ENCODE measurements at places on chromosomes 2 and 18.

DNA sequence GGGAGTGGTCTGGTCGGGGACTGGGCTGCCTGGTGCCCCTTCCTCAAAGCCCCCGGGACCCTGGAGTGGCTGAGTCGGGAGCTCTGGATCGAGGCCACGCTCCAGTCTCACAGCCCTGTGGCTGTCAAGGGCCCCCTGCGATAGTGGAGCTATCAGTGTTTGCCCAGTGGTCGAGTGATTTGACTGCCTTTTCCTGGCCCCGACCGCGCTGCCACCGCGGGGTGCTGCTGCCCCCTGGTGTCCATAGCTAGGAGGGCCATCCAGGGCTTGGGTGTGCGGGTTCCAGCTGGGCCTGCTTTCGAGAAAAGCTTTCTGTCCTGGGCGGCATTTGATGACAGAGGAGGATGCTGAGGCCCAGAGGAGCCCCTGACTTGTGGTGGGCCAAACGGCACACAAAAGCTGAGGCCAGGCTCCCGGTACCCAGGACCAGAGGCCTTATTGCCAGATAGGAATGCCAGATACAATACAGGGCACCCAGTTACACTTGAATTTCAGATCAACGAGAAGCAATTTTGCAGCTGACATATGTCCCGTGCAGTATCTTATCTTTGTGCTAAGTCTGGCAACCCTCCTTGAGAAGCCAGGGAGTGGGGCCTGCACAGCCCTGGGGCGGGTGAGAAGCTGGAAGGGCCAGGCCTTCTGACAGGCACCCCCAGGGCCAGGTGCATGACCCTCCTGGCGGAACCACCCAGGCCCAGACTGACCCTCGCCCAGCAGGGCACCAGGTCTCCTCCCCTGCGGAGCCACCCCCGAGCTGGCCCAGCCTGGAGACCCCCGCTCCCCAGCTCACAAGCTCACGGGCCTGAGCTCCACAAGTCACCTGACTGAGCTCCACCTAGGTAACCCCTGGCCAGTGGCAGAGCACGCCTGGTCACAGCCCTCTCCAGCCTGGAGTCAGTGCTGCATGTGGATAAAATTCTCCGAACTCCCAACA, 13.0 kb downstream of the ODC1 start:
- peak; percentile 56 for DNase-seq

DNA sequence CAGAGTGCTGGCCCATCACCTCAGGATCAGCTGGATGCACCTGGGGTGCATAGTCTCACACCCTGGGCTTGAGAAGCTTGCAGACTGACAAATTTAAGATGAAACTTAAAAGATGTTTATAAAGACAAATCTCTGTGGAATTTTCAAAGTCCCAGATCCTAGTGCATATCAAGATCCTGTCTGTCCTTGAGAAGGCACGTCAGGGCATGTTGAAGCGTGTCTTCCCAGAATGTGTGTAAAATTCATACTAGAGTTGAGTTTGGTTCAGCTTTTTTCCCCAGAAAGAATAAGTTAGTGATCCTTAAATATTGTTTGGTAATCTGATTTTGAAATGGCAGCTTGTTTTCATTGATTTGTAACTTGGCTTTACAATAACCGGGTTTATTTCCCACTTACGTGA, 27.5 kb downstream of the INSIG2 start:
- no peak for DNase-seq

DNA sequence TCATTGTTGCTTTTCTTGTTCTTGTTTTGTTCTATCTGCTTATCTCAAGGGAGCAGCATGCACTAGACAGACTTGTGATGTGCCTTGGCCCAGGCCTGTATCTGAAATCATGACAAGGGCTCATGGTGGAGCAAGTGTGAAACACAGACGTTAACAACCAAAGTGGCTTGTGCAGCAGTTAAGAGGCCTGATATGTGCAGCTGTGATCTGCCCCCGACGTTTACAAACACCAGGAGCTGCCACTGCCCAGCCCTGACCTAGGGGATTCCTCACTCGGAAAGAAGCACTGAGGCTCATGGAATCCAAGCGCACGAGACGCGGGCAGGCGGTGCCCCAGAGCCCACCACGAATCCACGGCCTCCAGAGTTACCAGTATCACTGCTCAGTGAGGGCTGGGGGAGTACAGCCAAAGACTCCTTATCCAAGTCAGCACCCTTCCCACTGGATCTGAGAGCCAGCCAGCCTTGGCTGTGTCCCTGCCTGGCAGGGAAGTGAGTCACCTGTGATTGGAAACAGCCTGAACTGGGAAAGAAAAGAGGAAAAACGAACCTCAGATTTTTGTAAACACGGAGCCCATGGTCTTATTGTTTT, 62.3 kb upstream of the SNTG2 start:
- no peak for DNase-seq

DNA sequence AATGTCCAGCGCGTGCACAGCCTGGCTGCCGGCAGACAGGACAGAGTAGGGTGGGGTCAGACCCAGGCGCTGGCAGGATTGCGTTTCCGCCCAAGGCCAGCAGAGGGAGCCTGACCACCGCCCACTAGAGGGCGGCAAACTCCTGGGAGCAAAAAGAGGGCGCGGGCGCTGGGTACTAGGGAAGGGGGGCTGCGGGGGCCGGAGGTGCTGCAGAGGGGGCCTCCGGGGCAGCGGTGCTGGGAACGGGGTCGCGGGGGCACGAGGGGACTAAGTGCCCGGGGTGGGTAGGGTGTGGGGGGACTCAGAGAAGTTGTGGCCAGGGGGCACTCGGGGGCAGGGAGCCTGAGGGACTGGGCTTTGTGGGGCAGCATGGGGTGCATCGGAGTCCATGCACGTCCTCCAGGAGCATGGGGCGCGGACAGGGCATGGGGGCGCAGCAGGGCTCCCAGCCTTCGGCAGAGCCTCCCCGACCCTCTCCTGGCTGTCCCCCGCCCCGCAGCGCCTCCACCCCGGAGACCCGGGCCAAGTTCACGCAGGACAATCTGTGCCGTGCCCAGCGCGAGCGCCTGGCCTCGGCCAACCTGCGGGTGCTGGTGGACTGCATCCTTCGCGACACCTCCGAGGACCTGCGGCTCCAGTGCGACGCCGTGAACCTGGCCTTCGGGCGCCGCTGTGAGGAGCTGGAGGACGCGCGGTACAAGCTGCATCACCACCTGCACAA, 3.2 kb downstream of the TEKT4 start:
- DNase-seq: peak; percentile 67

- DNase-seq: no peak
These were observed 52.9 kb downstream of the ADI1 start for GRCh38 chr2:3466482-3466863.

GRCh38 chr18:7677001-7677400, 109.9 kb downstream of the PTPRM start:
- no peak for DNase-seq

DNA sequence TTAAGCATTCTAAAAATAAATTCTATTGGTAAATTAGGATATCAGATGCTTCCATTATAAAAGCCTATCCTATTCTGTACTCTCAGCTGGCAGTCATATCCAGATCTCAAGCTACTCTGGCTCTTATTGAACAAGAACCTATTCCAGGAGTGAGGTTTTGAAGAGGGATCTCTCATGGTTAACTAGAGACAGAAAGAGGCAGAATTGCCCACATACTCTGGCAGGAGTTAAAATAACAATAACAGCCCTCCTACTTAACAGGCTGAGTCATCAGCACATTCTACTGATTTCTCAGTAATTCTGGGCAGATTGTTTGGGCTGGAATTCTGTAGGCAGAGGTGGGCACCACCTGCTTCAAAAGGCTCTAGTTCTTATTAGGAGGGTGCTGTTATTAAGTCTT, 142.0 kb upstream of the UNC80 start:
- no peak for DNase-seq

DNA sequence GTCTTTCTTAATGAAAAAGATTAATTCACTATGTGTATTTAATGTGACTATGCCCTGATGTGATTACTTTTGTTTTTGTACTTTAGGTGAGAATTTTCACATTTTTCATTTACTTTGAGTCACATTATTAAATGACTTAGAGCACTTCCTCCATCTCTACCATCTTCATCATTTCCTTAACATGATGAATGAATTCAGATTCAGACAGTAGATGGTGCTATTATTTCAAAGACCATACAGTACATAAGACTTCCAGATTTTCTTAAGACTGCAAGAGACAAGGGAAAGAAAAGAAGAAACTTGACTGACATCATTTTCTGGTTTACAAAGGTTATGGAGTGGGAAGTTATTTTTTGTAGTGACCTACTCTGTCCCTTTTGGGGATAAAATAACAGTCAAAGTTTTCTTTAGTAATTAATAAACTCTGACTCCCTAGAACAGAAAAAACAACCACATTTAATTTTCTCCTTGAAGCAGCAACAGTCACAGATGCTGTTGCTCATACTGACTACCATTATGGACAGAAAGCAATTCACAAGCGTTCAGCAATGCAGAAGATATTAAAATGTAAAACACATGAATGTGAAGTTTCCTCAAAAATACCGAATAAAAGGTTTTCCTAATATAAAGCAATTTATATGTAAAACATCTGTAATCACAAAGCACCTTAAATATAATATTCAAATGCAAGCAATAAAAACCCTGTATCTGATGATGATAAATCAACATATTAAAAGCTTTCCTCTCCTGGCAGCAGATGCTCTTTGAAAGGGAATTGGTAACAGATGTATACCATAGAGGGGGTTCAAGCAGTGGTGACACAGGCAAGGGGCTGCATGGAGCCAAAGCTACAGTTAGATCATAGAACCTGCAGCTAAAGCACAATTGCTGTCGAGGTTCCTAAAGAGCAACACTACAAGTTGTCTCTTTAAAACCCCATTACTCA, 1010.9 kb upstream of the NXPH2 start:
- peak; percentile 13 for DNase-seq

- no peak for DNase-seq
These were observed 83.0 kb downstream of the ACSL3 start for GRCh38 chr2:222943820-222944219.

DNA sequence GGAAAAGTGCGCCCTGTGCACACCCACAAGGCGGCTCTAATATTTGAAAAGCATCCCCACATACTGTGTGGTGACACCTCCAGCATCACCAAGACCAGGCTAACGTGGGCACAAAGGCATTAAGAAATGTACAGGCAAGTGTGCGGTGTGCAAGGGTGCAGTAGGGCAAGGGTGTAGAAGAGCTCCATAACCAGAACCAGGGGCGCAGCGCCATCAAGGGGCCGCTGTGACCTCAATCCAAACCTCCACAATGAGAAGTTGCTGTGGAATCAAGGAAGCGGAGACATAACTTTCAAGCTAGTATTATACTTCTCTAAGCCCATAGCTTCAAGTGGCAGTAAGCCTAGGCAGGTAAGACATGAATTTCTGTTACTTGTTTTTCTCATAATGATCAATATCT, 13.0 kb downstream of the L3MBTL4 start:
- DNase-seq: no peak

- no peak for DNase-seq
These were observed 53.5 kb downstream of the CCBE1 start for GRCh38 chr18:59643740-59644139.

GRCh38 chr2:8796315-8796848, 41.0 kb downstream of the KIDINS220 start:
- DNase-seq: no peak

- no peak for DNase-seq
These were observed 50.4 kb downstream of the UXS1 start for GRCh38 chr2:106143495-106144215.

- DNase-seq: no peak
These were observed 9.6 kb downstream of the HAUS1 start for GRCh38 chr18:46113751-46114150.

- DNase-seq: no peak
These were observed 16.9 kb upstream of the RAB31 start for GRCh38 chr18:9691235-9691634.

DNA sequence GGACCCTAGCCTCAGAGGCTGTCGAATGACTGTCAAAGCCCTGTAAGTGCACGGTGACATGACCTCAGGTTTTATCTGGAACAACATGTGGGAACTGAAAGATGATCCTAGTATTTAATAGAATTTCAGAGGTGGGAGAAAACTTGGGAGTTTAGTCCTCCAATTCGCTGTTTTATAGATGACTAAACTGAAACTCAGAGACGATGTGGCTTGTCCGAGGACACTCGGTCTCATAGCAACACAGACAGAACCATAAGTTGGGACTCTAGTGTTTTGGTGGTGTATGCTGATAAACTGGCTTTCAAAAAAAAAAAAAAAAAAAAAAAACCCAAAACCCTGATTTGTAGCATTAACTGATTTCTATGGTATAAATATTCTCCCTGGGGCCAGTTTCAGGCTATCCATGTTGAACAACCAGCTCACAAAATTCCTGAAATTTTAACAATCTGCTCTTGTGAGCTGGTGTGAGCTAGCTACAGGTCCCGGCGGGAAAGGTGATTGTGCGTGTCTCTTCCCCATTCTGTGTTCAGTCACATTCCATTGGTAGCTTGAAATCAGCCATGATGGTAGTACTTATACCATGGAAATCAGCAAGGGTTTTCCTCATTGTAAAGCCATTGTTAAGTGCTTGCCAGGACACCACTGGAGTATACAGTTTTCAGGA, 195.5 kb upstream of the EPAS1 start:
- DNase-seq: no peak

- no peak for DNase-seq
These were observed 76.2 kb downstream of the AAK1 start for GRCh38 chr2:69567157-69567908.

- DNase-seq: no peak
These were observed 56.2 kb upstream of the AMMECR1L start for GRCh38 chr2:127942002-127942401.

DNA sequence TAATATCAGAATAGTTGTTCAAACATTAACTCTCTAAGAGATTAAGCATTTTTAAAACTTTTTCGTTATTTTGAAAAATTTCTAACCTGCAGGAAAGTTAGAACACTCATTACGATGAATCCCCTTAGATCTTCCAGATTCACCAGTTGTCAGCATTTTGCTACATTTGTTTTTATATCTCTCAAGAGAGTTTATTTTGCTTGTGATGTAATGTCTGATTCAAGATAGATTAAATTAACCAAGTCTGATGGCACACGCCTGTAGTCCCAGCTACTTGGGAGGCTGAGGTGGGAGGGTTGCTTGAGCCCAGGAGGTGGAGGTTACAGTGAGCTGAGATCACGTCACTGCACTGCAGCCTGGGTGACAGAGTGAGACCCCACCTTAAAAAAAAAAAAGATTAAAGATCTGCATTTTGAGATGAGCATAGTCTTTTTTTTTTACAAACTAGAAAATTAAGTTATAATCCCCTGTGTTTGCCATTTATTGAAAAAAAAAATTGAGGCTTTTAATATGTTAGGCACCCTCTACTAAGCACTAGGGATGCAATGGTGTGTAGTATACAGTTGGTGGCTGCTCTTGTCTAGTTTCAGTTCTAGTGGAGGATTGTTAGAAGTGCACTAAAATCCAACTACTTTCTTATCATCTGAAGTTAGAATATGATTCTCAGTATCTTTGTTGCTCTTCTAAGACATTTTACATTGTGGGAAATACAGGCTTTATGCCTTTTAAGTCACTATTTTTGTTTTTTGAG, 20.9 kb downstream of the RAB10 start:
- DNase-seq: no peak

DNA sequence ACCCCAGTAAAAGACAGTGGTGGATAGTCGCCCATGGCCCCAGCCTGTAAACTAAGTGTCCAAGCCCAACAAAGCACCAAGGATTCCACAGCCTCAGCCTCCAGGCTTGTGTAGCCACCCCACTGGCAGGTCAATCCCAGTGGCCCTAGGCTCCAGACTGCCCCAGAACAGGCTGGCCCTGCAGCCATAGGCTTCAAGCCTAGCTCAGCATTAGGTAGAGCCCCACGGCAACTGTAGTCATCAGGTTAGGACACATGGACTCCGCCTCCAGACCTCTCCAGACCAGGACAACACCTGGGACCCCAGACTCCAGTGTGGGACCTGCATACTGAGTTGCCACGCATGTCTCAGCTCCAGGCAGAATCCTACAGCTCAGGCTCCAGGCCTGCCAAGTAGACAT, 1590.6 kb upstream of the DDX18 start:
- no peak for DNase-seq
